Effector memory CD8-positive, alpha-beta T cell (primary cell): ENCODE measurements at places on chromosomes 5 and 9.

DNA sequence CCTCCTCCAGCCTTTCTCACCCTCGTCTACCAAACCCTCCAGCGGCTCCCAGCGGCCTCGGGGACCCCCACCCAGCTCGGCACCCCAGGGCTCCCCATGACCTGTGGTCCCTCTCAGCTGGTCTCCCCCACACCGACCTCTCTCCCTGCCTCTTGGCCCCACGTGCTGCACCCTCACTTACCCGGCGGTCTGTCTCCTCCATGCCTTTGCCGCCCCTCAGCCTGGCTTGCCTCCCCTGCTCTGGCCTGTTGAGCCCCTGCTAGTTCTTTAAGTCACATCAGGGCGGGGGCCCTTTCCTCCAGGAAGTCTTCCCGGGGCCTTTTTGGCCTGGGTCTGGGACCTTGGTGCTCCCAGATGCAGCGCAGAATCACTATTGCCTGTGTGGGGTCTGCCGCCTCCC is 81.5 kb downstream of the LMX1B start:
- no peak for DNase-seq

GRCh38 chr9:69058101-69058500 is 22.5 kb downstream of the FXN start:
- no peak for DNase-seq

GRCh38 chr9:137070201-137070905 is at the start of gene SAPCD2:
Gene SAPCD2 (minus strand): TSS chr9:137070557. CDS start chr9:137070460, 97 bp downstream.
- DNase-seq: peak; percentile 75

- no peak for DNase-seq
Measured at GRCh38 chr9:2345013-2345412, 276.6 kb upstream of the VLDLR start.

DNA sequence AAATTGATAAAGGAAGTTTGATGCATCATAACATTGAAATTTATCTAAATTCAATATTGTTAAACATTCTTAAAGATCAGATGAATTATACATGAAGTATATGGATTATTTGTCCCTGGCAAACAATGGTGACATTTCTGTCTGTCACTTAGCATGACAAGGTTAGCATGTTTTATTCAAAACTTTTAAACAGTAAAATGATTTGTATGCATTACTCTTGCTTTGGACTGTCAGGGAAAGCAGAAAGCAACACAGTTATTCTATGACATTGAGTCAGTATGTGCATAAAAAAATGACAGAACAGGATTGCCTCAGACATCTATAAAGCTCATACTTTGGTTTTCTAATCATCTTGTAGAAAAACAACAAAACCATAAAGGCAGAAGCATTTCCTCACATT is 193.7 kb downstream of the IZUMO3 start:
- DNase-seq: no peak

GRCh38 chr9:108273988-108274387 is 581.8 kb downstream of the ACTL7B start:
- DNase-seq: no peak

DNA sequence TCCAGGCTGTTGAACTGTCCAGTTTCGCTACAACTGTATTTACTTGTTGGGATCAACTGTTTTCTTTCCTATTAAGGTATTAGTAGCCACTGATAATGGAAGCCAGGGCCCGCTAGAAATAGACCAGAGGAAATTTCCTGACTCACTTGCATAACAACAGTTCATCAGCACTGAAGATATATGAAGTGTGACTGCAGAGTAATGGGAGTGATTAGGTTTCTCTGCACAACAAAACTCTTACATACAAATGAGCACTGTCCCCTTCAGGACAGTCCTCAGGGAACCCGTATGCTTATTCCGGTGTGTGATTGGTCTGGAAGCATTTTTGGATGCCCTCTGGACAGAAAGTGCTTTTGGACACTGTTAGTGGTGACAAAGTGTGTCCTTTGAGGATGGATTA is 55.3 kb downstream of the LIX1 start:
- DNase-seq: no peak

GRCh38 chr9:20331095-20331685 is 291.1 kb downstream of the MLLT3 start:
- no peak for DNase-seq

DNA sequence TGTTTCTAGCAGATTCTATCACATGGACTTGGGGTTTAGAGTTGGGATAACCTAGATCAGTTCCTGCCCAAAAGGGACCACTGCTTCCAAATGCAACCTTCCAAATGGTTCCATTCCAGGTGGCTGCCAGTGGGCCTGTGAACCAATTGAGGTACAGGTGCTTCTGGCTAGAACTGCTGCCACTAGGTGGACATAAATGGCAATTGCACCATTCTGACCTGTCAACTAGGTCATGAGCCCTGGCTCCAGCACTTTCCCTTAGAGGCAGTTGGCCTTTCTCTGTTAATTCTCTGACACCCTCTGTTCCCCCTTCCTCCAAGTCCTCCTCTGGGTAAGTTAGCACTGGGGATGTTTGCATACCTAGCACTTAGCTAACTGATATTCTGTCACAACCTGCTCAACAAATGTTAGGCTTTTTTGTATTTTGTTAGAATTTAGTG is 16.6 kb upstream of the HEMGN start:
- peak; percentile 33 for DNase-seq

GRCh38 chr5:61498121-61498520 is 166.1 kb downstream of the ZSWIM6 start:
- DNase-seq: no peak

DNA sequence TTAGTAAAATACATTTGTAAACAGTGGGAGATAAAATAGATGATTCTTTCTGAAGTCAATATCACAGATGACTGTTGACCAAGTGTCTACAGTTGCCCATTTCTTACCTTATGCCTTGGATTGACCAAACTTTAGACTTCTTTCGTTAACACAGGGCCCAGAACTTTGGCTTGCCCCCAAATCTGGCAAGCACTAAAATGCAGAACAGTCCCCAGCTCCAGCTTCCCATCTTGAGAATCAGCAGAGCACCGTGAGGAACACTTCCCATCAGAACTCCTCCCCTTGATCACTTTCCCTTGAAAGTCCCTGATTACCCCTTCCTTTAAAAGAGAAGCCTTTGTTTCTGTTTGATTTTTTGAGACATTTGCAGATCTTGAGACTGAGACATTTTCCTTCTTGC is 1039.9 kb downstream of the TLE1 start:
- no peak for DNase-seq

DNA sequence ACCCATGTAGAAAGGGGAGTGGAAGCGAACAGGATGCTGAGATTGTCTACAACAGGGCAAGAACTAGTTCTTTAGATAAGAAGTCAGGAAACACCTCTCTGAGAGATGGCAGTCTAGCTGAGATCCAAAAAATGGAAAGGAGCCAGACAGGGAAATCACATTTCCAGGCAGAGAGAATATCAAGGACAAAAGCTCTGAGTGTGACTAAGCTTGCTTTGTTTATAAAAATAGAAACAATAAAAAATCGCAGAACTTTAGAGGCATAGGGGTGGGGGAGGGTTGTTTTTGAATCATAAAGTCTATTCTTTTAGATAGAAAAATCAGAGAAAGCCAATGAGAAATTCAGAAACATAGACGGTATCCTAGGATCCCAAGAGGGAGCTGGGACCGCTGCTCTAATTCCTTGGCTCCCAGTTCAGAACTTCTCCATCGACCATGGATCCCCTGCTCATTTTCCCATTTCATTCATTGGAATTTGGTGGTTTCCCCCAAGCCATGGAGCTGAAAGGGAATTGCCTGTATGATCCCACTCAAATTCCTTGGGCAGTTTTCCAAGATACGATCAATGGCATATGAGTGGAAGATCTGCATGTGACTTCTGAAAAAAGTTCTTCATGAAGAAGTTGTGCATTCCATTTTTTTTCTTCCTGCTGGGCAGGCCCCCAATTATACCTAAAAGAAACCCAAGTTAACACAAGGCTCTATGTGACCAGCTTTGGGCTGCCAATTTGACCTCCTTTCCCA is 182.0 kb downstream of the GRIA1 start:
- DNase-seq: no peak

- DNase-seq: no peak
Measured at GRCh38 chr9:116377179-116377798, 223.7 kb downstream of the PAPPA start.

- DNase-seq: no peak
Measured at GRCh38 chr5:9094582-9094981, 451.3 kb downstream of the SEMA5A start.

GRCh38 chr5:97098922-97099321 is 43.5 kb downstream of the LIX1 start:
- no peak for DNase-seq

DNA sequence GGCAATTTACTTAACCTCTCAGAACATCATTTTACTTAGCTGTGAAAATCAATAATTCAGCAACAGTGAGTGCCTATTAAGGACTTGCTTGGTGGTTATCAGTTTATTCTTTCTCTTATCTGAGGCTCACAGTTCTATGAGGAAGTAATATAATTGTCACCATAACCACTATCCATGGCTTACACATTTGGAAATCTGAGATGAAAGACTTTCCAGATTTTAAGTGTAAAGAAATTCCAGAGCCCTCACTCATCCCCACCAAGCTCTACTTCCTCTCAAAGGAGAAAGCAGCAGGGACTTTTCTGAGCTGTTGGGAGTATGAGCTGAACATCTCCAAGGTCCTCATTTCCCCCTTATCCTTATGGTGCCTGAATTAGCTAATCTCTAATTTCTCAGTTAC is 321.5 kb downstream of the FBXL7 start:
- DNase-seq: no peak

DNA sequence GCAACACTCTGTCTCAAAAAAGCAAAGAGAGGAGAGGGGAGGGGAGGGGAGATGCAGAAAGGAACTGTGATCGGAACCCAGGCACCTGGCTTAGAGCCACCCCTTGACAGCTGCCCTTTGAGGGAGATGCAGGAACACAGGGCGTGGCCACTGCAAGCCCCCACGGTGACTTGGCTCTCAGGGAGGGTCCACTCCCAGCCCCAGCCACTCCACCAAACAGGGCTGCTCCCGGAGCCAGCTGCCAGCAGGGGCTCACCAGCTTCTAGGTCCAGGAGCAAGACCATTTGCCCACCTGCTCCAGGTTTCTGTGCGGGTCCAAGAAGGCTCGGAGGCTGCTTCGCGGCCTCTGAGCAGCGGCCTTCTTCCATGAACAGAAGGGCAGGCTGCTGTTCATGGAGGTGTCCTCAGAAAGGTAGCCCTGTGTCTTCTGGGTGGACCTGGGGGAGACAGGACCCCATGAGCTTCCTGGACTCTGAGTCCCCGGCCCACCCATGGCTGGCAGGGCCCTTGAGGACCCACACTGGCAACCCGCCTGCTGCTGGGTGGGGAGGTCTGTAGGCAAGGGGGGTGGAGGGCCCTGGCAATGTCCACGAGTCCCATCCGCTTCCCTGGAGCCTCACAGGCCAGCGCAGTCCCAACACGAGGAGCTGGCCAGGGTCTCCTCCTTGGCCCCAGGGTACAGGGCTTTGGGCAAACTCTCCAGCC is 7.9 kb downstream of the C9orf50 start:
- DNase-seq: no peak

- no peak for DNase-seq
Measured at GRCh38 chr5:4551034-4551433, 589.1 kb upstream of the ADAMTS16 start.
